ENCODE measurements at places on chromosomes 12 and 14.

DNA sequence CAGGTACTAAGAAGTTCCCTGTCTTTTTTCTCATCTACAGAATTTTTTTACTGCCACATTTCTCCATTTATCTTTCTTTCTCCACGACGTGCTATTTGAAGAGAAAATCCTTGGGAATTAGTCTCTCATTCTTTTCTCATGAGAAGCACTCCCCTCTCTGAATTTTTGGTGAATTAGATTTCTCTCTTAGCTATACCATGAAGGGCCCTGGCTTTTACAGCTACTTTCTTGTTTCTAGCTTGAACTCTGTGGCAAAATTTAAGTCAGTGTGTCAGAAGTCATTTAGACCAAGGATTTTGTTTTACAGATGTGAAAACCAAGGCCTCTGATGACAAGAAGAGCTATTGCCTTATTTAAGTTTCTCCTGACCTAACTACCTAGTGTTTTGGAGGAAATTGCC lies 213.1 kb downstream of the AEBP2 start:
- DNase-seq, result no peak

DNA sequence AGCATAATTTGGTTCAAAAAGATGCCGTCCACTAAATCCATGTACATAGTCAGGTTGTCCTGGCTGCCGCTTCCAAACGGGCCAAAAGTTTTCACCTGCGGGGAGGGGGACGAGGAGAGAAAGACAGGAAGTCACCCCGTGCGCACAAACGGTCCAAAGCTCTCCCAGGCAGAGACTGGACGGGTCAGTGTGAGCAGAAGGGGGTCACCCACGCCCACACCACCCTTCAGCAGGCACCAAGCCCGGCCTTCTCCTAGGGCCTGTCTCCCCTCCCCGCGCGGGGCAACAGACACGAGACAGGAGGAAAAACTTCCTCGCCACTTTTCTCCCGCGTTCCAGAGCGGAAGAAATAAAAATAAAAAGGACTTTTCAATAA lies 888 bp downstream of the CCDC88C start:
- no peak for DNase-seq

GRCh38 chr14:29927376-29928116 lies at the start of gene PRKD1:
TSS of gene PRKD1 (minus strand) at chr14:29927847.
- no peak for DNase-seq

DNA sequence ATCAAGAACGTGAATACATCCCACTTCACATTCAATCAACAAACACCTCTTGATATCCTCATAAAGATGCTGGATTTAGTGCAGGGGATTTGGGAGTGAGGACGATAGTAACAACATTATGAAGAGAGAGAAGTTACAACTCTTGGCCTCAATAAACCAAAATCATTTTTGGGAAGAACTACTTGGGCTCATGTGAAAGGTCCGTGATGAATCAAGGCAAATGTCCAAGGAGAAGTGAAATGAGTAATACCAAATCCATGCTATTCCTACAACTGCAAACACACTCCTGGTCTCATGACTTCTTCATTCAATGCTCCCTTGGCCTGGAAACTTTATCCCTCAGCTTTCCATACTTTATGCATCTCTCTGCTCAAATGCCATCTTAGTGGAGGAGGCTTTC lies 162.0 kb upstream of the LMNTD1 start:
- DNase-seq, result no peak

DNA sequence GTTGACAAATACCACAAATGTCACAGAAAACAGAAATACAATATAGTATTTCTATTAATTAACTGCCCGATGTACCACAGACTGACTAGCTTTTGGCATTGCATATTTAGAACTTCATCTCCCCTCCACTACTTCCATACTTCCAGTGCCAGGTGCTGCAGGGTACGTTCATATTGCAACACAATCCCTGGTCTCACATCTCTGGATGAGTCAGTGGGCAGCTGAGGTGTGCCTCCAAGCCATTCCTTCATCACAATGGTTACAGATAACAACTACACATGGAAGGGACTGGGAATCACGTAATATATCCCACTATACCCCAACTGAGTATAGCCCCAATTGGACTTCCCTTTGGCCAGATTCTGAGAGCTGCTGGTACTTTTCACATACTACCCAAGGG lies 31.1 kb downstream of the CCDC198 start:
- no peak for DNase-seq

- peak; percentile 82 for DNase-seq
These were observed 611 bp upstream of the DCAF11 start for GRCh38 chr14:24113801-24114531.

DNA sequence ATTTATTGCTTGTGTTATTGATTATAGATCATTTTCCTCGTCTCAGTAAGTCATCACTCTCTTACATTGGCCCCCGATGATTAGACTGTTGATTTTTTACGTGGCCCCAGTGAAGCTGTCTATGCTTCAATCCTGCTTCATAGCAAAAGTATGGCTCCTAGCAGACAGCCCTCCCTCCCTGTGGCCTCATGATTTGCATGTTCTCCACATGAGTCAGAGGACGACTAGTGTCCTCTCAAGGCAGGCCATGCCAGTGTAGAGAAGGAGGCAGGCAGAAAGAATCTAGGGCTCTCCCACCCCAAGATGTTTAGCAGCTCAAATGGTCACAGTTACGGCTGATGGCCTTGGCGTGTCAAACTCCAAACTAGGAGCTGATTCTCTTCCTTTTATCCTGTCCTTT lies 59.6 kb downstream of the FIGNL2 start:
- DNase-seq, result peak; percentile 25

GRCh38 chr12:105289114-105289904 lies 41.2 kb upstream of the C12orf75 start:
- no peak for DNase-seq

DNA sequence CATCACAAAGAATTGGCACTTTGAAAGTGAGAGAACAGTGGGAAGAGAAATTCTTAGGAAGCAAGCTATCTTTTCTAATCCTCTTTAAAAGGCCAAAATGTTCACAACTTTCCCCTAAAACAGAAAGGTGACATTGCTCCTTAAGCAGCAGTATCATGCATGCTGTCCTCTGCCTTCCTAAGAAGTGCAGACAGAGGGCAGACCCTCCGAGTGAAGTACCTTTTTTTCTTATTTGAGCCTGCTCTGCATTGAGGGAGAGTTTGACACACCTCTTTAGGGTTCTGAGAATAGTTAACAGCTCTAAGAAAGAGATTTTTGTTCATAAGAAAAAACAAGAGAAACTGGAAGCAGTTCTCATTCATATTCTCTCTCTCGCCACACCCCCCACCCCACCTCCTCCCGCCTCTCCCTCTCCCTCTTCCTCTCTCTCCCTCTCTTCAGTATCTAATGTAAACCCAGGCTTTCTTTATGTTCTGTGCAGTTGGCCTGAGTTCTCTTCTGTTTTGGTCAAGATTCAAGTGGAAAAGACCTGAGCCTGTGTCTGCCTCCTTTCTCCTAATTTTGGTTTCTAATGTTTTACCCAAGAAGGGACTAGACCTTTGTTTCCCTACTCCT lies 709.1 kb downstream of the DIO2 start:
- no peak for DNase-seq
